ENCODE measurements at places on chromosomes 4 and X.
A peak's percentile ranks its signal among the peaks of the same experiment; 100 is the strongest.

DNA sequence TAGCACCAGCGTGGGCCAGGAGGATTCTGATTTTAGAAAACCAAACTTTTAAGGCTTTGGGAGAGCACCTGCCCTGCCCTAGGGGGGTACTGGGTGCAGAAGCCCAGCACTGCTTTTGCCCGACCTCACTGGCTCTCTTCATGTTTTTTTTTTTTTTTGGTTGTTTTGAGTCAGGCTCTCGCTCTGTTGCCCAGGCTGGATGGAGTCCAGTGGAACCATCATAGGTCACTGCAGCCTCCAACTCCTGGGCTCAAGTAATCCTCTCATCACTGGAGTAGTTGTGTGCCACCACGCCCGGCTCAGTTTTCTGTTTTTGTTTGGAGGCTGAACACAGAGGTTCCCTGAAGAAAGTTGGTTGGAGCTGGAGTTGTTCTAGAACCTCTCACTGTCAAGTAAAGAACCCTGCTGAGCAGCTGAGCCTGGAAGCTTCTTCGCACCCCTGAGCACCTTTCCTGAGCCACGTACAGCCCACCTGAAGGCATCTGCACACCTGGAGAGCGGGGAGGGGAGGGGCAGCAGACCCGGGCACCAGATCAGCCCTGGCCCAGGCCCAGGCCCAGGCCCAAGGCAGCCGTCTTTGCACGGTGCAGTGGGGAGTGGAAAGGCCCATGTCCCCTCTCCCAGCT lies 49.5 kb downstream of the SHROOM2 start:
- DNase-seq = no peak

DNA sequence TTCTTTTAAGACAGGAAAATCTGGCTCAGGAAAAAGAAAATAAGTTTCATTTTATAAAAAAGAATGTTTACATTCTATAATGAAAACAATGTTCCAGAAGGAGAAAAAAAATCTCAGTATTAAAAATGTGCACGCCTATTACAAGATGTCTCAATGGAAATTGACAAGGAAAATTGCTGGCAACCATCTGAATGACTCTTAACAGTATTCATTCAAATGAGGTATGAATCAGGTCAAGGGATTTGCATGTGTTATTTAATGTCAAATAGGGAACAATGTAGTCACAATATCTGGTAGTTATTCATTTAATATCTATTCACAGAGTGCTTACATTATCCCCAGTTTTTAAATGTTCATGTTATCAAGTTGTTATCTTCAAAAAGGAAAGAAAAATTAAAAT lies 208.4 kb upstream of the TRAM1L1 start:
- no peak for DNase-seq

DNA sequence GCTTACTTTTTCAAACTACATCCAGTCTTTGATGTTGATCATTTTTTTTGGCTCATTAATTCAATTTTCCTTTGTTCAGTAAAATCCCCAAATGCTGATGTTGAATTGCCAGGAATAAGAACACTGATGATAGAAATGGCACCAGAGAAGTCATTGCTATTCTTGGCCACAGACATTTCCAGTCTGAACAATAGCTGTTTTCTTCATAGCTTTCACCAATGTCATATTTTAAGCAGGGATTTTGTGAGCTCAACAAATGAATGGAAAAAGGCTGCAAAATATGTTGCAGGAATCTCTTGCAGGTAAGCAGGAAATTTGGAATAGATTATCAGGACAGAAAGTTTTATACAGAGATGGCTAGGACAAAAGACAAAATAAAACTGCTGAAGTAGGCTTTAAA lies 40.5 kb upstream of the GLRB start:
- no peak for DNase-seq

DNA sequence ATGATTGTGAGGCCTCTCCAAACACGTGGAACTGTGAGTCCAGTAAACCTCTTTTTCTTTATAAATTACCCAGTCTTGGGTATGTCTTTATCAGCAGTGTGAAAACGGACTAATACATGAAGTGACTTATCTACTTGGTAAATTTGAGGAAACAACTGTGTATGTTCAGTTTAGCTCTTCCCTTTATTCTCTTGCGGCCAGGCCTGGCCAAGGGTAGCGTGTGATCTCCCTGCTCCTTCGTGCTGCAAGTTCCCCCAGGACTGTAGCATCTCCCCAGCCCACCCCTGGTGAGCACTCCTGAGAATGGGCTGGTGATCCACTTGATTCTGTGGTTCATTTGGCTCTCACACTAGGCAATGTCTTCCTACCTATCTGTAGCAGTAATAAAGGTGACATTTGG lies 53.2 kb upstream of the CHRNA9 start:
- DNase-seq = no peak

- DNase-seq = no peak
These were observed 43.9 kb upstream of the MTMR1 start for GRCh38 chrX:150649096-150649870.

DNA sequence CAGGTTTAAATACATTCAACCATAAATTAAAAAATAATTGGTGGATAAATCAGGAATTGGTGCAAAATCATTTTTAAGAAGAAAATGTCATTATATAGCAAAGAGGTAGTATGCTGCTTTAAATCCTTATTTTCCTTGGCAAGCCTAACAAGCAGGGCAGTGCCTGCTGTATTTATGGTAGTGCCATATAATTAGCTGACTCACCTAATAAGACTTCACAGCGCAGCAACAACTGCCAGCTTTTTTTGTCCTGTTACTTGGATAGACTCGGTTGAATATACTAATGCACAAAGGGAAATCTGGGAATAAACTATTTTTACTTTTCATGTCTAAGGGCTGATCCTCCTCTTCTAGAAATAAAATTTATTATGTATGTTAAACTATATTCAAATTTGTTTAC lies 99.1 kb downstream of the SNCA start:
- no peak for DNase-seq

- DNase-seq = no peak
These were observed 50.6 kb upstream of the RAPGEF2 start for GRCh38 chr4:159052315-159052714.

DNA sequence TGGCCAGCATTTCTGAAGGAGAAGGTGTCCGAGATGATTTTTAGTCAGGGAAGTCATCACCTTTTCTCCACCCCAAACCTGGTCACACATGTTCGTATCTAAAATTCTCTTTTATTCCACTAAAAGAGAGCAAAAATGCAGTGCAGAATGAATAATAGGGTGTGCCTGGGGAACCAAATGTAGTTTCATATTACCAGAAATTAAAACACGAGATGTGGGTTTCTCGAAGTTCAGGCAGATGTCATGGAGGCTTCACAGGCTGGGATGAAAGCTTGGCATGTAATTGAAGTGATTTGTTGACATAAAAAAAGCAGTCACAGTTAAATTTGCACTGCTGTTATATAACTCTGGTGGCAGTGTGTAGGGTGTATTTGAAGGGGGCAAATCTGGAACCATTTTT lies 165.5 kb upstream of the PDE5A start:
- no peak for DNase-seq

- no peak for DNase-seq
These were observed 32.2 kb upstream of the MSL3 start for GRCh38 chrX:11725631-11726442.

GRCh38 chr4:113444386-113444785 lies 317.2 kb downstream of the CAMK2D start:
- DNase-seq = no peak

GRCh38 chrX:117973110-117973807 lies 143.4 kb downstream of the KLHL13 start:
- peak; percentile 58 for DNase-seq

- DNase-seq = no peak
These were observed 126.0 kb upstream of the RBPJ start for GRCh38 chr4:26194764-26195163.

- DNase-seq = no peak
These were observed 96.0 kb downstream of the WFS1 start for GRCh38 chr4:6365545-6366086.

- no peak for DNase-seq
These were observed 8.1 kb downstream of the ENPEP start for GRCh38 chr4:110484029-110484428.

Measured in NCI-H1930 (cell line).